ENCODE measurements at places on chromosomes 16 and 17.
A peak's percentile ranks its signal among the peaks of the same experiment; 100 is the strongest.

- no peak for DNase-seq
Observed at GRCh38 chr17:37256627-37257026, 119.2 kb upstream of the C17orf78 start.

GRCh38 chr16:67917852-67918236 is 13.8 kb downstream of the CTRL start:
- peak; percentile 83 for DNase-seq

GRCh38 chr16:10647721-10648296 is 46.9 kb downstream of the TEKT5 start:
- no peak for DNase-seq

DNA sequence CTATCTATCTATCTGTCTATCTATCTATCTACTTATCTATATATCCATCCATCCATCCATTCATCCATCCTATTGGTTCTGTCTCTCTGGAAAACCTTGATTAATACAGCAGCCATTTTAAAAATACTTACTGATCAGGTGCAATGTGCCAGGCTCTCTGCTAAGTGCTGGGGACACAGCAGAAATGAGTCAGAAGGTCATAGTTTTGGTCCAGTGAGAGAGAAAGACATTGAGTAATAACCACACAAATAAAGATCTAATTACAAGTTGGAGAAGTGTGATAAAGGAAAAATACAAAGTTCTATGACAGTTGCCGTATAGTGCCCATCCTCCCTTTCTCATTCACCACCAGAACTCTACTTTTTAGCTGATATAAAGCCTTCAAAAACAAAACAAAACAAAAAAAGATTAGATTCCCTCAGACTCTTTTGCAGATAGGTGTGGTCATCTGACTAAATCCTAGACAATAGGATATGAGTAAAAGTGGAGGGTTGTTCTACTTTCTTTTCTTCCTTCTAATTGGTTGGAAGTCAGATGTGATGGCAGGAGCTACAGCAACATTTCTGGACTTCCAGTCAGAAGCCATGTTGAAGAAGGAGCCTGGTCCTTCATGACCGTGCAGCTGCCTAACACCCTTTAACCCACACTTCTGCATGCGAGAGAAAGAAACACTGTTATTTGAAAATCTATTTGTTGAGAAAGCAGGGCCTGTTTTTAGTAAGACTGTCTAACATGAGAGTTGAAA is 72.0 kb upstream of the TOX3 start:
- DNase-seq = no peak

DNA sequence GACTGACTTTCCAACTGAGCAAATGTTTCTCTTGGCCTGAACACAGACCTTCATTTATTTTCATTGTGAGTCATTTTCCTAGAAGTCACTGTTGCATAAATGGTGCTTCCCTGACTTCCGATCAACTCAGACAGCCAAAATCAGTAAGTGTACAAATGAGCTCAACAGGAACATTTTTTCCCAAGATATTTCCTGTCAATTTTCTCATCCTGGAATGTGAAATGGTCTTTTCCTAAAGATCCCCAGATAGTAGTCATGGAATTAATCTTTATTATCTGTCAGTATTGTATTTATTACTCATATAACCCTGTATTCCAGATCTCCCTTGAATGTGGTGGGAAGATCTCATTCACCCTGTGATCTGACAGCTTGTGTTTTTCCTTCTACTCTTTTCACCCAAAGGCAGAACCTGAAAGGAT is 360.3 kb upstream of the KIF2B start:
- DNase-seq = no peak

DNA sequence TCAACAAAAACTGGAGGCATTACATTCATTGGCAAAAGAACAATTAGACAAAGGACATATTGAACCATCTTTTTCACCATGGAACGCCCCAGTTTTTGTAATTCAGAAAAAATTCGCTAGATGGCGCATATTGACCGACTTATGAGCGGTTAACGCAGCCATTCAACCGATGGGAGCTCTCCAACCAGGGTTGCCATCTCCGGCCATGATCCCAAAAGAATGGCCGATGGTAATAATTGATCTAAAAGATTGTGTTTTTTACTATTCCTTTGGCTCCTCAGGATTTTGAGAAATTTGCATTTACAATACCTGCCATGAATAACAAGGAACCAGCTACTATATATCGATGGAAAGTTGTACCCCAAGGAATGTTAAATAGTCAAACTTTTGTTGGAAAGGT is 21.4 kb downstream of the ALOX15B start:
- peak; percentile 80 for DNase-seq

- no peak for DNase-seq
Observed at GRCh38 chr17:39928858-39929645, 1.5 kb downstream of the LRRC3C start.

- DNase-seq = no peak
Observed at GRCh38 chr17:38465391-38466345, 37.4 kb downstream of the ARHGAP23 start.

GRCh38 chr16:57485091-57485915 is 990 bp downstream of the DOK4 start:
- DNase-seq = no peak

DNA sequence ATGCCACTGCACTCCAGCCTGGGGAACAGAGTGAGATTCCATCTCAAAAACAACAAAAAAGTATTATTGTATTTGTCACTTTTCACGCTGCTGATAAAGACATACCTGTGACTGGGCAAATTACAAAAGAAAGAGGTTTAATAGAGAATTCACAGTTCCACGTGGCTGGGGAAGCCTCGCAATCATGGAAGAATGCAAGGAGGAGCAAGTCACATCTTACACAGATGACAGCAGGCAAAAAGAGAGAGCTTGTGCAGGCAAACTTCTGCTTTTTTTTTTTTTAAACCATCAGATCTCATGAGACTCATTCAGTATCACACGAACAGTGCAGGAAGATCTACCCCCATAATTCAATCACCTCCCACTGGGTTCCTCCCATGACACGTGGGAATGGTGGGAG is 41.5 kb upstream of the ETV4 start:
- no peak for DNase-seq

DNA sequence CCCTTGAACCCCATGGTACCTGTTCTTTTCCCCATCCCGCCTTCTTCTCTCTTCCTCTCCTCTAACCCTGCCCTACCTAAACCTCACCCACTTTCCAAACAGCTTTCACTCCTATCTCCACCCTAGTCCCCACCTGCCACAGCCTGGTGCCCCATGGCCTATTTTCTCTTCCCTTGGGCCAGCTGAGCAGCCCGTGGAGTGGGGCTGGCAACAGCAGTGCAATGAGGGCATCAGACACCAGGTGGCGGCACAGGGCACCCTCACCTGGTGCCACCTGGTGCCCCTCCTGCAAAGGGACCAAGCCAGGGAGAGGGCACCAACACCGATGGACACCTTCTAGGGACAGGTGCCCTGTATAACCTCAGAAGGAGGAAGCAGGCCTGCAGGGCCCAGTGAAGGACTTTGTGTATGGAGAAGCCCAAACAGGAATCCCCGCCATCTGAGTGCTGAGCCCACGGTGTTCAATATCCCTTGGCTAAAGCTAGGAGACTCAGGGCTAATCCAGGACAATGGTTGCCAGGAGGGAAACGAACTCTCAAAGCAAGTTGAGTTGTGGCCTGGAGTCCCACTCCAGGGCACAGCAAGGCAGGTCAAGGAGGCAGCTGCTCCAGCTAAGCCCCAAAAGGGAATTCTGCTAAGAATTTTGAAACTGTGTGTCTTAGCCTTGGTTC is 4.0 kb upstream of the ABCC3 start:
- peak; percentile 50 for DNase-seq

DNA sequence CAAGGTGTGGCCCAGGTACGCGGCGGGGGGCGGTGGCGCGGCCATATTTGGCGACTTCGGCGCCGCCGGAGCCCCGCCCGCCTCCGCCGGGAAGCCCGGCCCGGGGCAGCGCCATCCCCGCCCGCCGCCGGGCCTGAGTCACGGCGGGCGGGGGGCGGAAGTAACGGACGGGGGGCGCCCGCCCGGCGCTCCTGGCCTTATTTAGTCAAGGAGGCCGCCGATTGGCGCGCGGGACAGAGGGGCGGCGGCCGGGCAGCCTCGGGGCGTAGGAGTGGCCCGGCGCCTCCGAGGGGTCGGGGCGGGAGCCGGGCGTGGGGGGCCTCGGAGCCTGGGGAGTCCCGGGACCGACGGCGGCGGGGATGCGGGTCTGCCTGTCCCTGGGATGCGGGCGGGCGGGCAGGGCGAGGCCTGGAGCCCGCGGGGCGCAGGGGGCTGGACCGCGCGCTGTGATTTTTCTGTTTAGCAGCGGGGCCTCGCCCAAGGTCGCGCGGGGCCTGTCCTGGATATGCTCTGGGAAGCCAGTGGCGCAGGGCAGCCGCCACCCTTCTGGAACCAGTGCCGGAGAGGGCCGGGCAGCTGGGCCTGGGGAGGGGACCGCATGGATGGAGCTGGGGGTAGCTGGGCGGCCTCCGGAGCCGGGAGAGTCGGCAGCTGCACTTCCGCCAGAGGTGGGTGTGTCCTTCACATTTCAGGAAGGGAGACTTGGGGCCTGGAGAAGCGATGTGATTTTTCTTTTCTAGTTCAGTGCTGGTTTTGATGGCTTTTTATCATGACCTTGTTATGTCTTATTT is 2.3 kb upstream of the ACTG1 start:
- DNase-seq = peak; percentile 69

GRCh38 chr16:57479205-57479975 is 6.9 kb downstream of the DOK4 start:
- DNase-seq = no peak

DNA sequence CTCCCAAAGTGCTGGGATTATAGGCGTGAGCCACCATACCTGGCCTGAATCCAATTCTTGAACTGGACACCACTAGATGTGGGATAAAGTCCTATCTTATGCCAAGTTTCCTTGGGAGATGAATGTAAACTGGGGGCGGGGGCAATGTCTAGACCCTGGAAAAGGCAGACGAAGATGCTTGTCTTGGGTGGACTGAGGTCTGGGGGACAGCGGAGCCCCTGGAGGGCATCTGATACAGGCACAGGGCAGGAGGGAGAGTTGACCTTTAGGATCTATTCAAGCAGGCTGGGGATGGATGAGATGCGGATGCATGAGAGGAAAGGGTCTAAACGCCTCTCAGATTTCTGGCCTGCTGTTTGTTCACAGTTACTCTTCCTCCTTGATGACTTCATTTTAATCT is 11.7 kb downstream of the C1QTNF1 start:
- DNase-seq = no peak

DNA sequence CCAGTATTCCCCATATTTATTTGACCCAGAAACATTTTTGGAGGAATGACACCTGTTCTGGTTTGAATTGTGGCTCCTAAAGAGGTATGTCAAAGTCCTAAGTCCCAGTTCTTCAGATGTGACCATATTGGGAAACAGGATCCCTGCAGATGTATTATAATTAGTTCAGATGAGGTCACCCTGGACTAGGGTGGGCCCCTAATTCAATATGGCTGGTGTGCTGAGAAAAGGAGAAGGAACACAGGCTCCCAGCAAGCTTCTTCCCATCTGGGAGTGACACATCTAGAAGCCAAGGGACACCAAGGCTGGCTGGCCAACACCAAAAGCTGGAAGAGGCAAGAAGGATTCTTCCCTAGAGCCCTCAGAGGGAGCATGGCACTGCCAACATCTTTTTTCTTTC is 3.8 kb upstream of the GCSH start:
- DNase-seq = no peak

DNA sequence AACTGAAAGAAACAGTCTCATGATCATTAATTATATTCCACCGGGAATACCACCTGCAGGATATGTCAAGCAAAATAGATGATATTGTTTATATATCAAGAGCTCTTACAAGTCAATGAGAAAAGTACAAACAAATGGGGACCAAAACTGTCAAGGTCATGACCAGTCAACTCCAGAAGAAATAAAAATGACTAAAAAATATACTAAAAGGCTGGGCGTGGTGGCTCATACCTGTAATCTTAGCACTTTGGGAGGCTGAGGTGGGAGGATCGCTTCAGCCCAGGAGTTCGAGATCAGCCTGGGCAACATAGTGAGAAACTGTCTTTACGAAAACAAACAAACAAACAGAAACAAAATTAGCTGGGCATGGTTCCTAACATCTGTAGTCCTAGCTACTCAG is 49.8 kb upstream of the SCNN1B start:
- no peak for DNase-seq

DNA sequence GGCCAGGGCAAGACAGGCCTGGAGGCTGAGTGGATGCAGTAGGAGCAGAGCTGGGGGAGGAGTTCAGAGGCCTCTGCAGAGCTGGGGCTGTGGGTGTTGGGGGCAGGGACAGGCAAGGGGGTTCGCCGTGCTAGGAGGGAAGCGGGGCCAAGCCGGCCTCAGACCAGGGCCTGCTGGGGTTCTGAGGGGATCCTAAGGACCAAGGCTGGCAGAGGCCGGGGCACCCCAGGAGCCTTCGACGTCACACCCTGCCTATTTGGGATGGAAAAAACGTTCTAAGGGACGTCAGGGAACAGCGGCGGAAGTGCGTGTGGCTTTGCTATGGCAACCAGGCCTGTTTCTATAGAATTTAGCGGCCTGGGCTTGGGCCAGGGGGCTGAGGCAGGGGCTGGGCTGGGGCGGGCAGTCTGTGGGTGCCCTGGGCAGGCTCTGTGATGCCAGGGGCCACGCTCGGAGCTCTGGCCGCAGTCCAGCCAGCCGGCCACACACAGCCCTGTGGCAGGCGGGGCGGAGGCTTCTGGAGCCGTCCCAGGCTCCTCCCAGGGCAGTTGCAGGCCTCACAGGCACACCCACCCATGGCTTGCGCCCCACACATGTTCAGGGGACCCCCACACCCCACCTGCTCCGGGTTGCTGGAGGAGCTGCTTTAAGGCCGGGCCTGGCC is 3.7 kb downstream of the TRAF7 start:
- no peak for DNase-seq

- DNase-seq = no peak
Observed at GRCh38 chr16:497258-497657, 30.3 kb upstream of the CAPN15 start.

GRCh38 chr16:78925083-78925767 is 675.3 kb downstream of the MAF start:
- peak; percentile 17 for DNase-seq

GRCh38 chr17:13372432-13372831 is 229.3 kb downstream of the HS3ST3A1 start:
- no peak for DNase-seq

DNA sequence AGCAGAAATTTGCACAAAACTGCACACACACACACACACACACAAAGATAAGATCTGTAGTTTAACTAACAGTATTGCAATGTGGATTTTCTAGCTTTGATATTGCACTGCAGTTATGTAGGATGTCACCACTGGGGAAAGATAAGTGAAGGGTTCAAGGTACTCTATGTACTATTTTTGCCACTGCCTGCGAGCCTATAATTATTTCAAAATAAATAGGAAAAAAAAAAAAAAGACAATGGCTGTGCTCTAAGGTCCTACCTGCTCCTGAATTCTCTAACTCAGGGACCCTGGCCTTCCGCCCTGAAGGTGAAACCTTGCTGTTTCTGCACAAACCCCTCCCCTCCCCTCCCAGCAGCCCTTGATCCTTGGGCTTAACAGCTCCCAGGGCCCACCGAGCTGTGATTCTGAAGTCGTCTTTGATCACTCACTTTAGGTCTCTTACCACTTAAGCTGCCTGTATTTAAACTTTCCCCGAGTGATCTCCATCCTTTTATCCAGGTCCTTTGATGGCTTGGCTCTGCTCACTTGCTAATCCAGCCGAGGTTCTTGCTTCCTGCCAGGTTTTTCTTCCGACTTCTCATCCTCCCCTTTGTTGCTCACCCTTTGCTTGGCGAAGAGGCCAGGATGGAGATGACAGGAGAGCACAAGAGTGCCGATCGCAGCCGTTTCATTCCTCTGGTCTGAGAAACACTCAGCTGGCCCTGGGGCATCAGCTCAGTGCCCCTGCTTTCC is 37.7 kb downstream of the TMEM114 start:
- DNase-seq = no peak
